Esophagus squamous epithelium (tissue), 5 donors: ENCODE measurements at places on chromosomes 5 and 9.

- no peak for DNase-seq
Observed at GRCh38 chr5:16902846-16903245, 33.2 kb downstream of the MYO10 start.

GRCh38 chr5:66558560-66558959 lies 37.6 kb upstream of the MAST4 start:
- no peak for DNase-seq

DNA sequence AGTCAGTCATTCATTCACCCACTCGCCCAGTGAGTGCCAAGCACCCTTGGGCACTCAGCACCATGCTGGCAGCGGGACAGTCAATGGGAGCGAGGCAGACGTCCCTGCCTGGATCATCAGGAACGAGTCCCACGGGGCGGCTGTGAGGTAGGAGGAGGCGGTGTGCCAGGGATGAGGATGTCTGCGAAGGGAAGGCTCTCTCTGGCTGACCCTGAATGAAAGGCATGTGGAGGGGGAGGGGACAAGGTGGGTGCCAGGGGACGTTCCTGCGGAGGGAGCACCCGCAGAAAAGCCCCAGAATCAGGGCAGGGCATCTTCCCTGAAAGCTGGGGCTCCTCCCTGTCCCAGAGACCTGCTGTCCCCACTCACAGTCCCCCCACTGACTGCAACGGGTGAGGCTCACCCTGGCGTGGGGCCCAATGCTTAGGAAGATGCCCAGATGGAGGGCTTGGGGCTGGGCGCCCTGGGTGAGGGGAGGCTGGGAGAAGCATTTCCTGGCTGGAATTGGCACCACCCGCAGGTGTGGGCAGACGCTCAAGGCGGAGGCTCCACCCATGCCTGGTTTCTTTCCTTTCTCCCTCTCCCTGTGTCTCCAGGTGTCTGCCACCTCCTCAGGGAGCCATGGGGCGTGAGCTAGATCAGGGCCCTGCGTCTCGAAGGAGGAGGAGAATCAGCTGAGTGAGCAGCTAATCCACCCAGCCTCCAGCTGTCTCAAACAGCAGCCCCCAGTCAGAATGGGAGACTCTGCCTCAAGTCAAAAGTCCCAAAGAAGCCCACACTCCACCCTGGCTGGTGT lies 179.0 kb upstream of the PPP1R26 start:
- no peak for DNase-seq

DNA sequence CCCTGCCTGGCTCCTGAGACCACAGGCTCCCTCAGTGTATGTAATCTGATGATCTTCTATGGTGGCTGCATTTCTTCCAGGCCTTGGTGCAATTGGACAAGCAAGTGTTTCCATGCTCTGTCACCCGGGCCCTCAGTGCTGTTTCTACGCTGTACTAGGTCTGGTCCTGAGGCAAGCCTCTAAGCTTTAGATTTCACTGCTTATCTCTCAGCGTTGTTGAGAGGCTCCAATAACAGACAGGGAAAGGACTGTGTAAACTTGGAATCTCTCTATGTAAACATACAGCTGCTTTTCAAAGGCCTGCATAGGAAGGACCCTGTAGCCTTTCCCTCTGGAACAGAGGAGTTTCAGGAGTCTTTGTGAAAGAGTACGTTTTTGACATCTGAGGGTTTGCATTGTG lies 38.6 kb upstream of the NFIB start:
- DNase-seq: no peak

DNA sequence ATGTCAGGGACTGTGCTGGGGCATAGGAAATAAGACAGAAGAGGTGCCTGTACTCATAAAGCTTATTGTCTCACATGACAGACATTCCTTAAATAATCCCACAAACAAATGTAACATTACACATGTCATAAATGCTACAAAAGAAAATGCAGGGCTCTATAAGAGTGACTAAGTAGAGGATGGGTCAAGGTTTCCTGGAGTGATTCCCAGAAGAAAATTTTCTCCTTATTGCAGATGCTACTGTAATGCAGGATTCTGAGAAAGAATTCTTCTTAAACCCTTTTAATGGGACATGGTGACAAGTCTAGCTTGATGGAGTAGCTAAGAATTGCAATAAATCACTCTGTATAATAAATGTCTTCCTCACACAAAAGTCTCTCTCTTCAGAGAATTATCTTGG lies 55.7 kb downstream of the SH3TC2 start:
- DNase-seq: no peak

DNA sequence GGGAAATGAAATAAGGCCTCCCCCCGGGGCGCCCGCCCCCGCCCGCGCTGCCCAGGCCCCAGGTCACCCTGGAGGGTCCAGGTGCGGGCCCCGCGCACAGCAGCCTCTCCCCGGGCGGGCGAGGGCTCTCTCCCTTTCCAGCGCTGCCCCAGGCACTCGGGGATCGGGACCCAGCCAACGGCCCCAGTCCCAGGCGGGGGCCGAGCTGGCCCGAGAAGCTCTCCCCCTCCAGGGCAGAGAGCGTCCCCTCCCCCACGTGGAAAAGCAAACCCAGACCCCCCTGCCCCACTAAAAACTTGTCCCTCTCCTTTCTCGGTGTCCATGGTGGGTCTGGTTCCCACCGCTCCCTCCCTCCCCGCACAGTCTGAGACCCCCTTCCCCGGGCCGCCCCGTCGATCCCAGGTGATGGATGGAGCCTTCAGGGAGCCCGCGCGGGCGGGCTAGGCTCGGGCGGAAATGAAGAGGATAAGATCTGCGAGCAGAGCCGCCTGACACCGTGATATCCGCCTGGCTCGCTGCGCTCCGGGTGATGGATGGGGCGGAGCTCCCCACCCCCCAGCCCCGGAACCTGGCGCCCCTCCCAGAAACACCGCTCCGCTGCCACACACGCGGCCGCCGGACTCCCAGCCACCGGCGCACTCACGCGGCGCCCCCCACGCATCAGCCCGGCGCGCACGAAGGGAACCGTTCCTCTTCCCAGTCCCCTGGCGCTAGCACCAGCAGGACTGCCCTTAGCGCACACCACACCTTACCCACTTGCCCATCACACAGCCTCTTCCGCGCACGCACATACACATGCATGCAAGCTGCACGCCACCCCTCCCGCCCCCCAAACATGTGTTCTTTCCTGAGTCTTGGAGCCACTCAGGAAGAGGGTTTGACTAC lies 81.7 kb upstream of the ZBTB43 start:
- DNase-seq: no peak
